NCI-H187 treated with DMSO at 0.1 percent for 48 hours (cell line): ENCODE measurements at places on chromosomes 1 and 21.

DNA sequence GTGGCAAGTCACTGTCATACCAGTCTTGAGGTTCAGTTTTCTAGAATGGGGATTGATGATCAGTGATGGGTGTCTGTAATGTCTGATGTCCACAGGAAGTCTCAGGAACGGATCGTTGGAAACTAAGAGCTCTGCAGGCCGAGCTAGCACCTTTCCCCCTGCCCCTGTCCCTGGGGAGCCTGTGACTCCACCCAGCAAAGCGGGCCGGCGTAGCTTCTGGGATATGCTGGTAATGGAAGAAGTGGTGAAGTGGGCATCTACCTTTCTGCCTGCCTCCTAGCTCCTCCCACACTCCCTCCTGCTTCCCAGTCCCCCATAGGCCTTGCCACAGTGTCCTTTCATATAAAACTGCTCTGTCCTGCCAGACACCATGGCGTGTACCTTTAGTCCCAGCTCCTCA, 13.4 kb downstream of the HYI start:
- peak; percentile 44 for DNase-seq

GRCh38 chr1:61612602-61613001, 112.3 kb downstream of the TM2D1 start:
- DNase-seq = no peak

DNA sequence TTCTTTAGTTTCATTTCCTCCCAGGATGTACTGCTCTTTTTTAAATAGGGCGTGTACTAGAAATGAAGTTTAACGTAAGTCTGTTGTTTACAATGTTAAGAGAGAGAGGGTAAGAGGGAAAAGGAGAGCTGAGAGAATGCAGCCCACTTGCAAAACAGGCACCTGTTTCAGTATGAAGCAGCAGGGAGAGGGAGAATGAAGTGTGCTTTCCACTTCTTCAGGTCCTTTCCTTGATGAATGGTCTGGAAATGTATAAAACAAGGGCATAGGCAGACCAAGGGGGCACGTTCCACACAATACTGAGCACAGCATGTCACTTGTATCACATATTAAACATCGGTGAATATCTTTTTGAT, 2.0 kb downstream of the KCNA3 start:
- DNase-seq = no peak

GRCh38 chr1:61687901-61688300, 37.0 kb downstream of the TM2D1 start:
- DNase-seq = no peak

DNA sequence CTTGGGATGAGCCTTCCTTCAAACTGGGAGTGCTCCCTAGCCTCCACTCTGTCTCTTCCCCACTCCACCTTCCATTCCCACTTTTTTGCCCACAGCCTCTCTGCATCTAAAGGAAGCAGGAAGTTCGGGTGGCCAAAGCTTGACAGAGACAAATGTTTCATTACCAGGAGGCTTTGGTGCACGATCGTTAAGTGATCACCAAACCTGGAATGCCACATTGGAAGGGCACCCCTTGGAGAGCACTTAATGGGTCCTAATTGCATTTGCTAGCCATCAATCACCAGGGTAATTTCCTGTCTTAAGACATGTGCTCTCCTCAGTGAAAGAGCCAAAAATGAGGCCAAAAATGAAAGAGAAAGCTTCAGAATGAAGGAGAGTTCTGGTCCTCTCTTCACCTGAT, 206.5 kb downstream of the TNR start:
- DNase-seq = no peak

DNA sequence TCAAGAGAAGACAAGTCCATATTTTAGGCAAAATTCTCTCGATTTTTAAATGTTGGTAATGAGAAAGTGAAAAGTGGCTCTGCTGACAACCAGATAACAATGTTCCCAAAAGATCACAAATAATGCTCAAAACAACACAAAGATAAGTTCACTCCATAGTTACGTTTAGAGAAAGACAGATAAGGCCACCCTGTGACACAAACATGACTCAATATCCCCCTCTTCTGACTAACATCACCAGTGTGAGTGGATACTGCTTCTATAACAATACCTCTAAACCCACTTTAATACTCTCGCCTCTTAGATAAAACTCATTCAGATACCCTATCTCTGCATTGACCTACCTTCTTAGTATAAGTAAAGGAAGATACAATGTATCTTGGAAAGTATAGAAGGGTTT, 51.2 kb upstream of the RGS7 start:
- no peak for DNase-seq

GRCh38 chr1:43439781-43440180, 13.9 kb downstream of the HYI start:
- peak; percentile 83 for DNase-seq

DNA sequence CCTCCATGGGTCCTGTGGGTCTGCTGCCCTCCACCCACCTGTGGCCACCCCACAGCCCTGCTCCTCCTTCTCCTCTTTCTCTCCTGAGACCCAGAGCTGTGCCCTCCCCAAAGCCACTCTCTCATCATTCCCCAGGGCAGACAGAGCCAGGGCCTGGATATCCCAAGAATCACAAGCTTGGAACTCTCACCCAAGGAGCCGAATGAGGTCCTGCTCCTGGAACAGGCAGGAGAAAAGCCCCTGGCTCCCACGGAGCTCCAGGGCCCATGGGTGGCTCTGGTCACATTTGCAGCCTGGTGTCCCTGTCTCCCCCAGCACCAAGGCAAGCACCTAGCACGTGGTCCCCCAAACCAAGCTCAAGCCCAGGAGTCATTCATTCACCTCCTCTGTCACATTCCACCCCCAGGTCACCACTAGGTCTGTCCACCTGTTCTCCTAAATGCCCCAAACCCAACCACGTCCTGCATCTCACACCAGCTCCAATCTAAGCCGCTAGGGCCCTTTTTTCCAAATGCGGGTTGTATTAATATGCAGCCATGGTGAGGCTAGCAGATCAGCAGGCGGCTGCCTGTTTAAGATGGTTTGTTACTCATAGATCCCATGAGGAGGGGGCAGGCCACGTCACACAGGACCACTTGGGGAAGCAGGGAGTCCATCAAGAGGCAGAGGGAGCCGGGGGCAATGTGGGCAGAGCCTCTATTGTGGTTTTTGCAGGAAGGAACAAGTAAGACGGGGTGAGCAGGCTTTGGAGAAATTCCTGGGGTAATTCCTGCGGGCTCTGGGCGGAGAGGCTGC, 215.5 kb upstream of the VAMP3 start:
- no peak for DNase-seq

- no peak for DNase-seq
Measured at GRCh38 chr1:177238967-177239366, 68.2 kb downstream of the BRINP2 start.

GRCh38 chr1:229167318-229167717, 103.6 kb upstream of the RAB4A start:
- no peak for DNase-seq

DNA sequence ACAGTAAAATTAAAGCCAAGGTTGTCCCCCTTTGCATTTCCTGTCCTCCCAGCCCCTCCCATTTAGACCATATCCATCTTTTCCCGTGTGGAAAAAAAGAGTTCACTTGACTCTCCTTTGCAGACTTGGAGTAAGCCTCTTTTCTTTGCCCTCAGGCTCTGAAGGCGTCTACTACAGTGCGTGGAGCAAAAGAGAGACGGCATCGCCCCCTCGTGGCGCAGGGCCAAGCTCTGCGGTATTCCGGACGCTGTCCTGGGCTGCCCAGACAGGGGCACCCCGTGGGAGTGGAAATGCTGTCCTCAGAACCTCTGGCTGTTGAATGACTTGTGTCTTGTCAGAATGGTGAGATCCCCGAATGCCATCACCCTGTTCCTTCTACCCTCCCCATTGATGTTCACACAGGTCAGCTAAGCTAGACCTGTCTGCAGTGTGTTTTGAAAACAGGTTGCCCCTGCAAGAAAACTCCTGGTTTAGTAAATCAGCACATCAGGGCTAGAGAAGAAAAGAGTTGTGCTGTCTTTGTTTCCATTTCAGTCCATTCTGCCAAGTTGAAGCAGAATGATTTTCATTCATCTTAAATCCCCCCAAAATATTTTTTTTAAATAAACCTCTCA, 12.3 kb upstream of the GJA8 start:
- peak; percentile 59 for DNase-seq
